ENCODE measurements at places on chromosomes 12 and 14.

DNA sequence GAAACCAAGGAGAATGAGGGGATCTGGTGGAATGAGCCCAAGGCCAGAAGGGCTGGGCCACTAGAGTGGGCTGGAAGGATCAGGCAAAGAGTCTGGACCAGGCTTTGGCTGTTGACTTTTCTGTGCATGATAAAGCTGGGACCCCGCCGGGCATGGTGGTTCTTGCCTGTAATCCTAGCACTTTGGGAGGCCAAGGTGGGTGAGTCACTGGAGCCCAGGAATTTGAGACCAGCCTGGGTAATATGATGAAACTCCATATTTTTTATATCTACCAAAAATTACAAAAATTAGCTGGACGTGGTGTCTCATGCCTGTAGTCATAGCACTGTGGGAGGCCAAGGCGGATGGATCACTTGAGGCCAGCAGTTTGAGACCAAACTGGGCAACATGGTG is 393 bp upstream of the KLHL33 start:
- peak; percentile 83 for DNase-seq

- peak; percentile 52 for DNase-seq
These were observed 33.9 kb downstream of the SLC35F4 start for GRCh38 chr14:57831981-57832380.

GRCh38 chr12:122013136-122013535 is 8.5 kb upstream of the BCL7A start:
- DNase-seq, result no peak

DNA sequence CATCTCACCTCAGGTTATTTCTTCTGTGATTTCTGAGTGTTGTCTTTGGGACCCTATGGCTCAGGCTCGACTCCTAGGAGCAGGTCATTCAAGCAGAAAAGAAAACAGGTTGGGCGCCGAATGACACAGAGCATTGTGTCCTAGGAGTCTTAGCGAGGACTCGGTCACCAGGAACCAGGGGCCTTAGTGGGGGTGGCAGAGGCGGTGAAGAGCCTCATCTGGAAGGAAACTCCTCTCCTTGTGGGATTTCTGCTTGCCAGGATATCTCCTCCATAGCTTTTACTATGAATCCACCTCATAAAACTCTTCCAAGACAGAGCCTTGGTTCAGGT is 630 bp downstream of the PLEKHH1 start:
- no peak for DNase-seq

DNA sequence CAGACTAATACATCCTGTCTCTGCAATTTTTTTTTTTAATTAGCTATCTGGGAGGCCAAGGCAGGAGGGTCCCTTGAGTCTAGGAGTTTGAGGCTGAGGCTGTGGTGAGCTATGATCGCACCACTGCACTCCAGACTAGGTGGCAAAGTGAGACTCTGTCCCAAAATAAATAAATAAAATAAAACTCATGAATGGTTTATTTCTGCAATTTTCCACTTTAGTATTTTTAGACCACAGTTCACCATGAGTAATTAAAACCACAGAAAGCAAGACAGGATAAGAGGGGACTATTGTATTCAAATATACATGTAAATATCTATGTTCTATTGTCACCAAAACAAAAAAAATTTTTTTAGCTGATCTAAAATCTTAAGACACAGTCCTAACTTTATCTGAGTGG is 17.8 kb downstream of the TAOK3 start:
- DNase-seq, result no peak

GRCh38 chr14:101179691-101180211 is 276.2 kb upstream of the RTL1 start:
- DNase-seq, result no peak

GRCh38 chr12:25789541-25789944 is 168.9 kb upstream of the RASSF8 start:
- peak; percentile 39 for DNase-seq

GRCh38 chr12:14959126-14959440 is 2.3 kb downstream of the ARHGDIB start:
- no peak for DNase-seq

DNA sequence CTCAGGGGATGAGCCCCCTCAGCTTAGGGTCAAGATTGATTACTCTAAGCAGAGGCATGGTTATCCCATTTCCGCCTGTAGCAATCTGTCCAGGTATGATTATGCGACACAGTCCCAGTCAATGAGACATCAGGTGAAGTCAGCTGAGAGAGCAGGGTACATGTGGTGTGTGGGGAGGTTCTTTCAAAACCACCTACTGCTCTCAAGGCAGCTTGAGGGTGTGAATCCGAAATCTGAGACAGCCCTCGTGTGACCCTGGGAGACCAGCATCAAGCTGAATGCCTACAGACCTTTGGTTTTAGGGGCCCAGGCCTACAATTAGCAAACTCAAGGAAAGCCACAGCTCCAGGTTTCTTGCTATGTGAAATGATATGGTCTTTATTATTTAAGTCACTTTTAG is 275.7 kb downstream of the ITPR2 start:
- DNase-seq, result no peak

- no peak for DNase-seq
These were observed 461.3 kb downstream of the BCAT1 start for GRCh38 chr12:24487606-24488005.

GRCh38 chr12:120060196-120060595 is 56.4 kb downstream of the RAB35 start:
- DNase-seq, result no peak

DNA sequence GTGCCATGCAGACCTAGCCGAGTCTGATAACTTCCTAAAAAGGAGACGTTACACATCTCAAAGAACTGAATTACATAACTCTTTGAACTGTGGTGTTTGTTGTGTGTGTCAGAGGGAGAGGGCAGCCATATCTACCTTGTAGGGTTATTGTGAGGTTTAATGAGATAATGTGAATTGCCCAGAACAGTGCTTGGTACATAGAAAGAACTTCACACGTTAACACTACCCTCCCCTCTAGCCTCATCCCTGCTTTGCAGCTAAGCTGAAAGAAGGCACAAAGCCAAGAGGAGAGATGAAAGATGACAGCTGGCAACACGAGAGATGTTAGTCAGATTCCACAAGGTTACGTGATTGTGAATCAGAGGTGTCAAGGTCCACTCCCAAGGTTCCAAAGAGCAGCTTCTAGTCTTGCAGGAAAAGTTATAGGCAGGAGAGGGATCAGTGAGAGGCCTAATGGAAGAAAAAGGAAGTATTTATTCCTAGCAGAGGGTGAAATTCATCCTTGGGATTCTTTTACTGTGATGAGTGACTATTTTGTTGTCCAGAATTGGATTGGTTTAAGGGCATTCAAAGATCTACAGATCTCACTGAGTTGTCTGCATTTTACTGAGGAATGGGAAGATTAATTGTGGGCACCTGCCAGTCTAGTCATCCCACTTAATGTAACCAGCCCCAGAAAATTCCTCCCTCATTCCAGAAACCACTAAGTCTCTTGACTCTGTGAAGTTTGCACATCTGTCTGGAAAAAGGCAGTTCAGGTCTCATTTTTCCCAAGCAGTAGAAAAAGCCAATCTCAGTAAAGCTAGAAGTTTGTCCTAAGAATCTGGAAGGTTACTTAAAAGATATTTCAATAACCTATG is 25.9 kb upstream of the WNK1 start:
- DNase-seq, result peak; percentile 48

DNA sequence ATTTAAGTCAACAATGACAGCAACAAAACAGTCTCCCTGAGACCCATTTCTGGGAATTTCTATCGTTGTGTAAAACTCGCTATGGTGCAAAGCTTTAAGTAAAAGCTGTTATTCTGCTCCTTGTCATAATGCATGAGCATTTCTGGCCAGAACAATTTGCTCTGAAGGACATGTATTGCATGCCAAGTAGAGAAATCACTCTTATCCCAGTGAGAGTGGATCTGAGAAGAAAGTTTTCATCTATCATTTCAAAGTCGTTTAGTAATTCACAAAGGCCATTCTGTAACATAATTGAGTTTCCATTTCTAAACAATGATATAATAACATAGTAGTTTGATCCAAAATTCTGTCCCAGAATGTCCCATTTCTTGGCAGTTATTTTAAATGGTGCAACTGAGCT is 86.6 kb downstream of the TBC1D30 start:
- no peak for DNase-seq

- peak; percentile 84 for DNase-seq
These were observed 126.1 kb downstream of the GCH1 start for GRCh38 chr14:54776361-54777001.

DNA sequence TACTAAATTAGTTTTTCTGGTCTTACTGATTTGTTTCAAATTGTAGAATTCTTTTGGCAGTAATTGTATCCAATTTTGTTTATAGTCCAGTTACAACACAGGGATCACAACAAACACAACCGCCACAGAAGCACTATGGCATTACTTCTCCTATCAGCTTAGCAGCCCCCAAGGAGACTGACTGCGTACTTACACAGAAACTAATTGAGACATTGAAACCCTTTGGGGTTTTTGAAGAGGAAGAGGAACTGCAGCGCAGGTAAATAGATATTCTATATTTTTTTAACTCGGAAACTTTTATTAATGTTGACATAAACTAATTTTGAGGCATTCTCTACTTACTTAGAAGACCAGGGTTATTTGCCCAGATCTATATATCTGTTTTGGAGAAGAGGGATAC is 17.8 kb downstream of the PAPOLA start:
- no peak for DNase-seq

DNA sequence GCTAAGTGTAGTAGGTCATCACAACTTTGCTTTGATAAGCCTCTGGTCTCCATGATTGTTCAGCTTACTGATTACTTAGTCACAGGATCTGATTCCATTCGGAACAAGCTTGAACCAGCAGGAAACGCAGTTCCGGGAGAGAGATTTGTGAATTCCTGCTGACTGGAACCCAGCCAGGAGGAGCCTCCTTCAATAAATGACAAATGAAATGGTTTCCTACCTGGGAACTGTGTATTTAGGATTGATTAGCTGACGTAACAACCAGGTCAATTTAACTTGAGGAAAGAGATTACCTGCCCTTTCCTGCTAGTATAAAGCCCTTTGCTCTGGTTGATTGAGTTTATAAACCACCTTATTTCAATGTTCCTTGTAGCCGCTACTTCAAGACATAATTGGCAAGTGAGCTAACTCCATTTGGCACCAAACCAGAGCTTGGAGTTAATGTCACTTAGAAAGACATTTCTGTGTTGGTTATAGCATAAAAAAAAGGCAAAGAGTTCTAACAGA is 35.1 kb upstream of the KCNH3 start:
- peak; percentile 57 for DNase-seq
